Stimulated activated CD8-positive, alpha-beta memory T cell treated with anti-CD3 and anti-CD28 coated beads, Interleukin-15, amount 100 ng/mL, for 24 hours (primary cell): ENCODE measurements at places on chromosomes 3 and 15.

DNA sequence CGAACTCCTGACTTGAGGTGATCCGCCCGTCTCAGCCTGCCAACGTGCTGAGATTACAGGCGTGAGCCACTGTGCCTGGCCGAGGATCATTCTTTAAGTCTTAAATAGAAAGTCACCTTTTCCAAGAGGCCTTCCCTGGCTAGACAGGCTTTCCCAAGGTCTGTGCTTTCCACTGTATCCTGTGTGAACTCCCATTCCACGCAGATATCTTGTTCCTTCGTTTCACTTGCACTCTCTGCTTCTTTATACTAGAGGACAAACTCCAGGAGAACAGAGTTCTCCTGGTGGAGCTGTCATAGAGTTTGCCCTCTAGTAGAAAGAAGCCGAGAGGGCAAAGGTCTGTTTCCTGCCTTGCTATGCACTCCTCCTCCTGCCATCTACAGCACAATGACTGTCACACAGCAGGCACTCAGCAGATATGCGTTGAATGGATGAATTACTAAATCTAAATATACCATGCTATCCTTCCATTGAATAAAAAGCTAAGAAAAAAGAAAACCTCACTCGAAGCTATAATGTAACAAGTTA lies 211.2 kb downstream of the FOXP1 start:
- no peak for DNase-seq

- no peak for DNase-seq
Observed at GRCh38 chr3:143535994-143536784, 312.1 kb downstream of the SLC9A9 start.

DNA sequence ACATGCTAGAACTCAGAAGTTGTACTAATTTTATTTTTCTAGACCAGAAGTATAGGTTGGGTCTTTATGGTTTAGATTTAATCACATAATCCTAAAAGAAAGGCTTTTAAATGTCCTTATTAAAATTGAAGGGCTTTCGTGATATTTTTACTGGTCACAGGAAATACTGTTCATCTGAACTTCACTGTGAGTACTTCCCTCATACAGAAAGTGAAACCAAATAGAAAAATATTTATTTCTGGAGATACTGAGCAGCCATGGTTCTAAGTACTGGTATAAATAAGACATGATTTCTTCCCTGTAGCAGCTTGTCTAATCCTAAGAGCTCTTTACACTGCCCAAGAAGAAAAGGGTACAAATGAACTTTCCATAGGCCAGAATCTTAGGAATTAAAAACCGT lies 2.0 kb downstream of the SNRK start:
- no peak for DNase-seq

DNA sequence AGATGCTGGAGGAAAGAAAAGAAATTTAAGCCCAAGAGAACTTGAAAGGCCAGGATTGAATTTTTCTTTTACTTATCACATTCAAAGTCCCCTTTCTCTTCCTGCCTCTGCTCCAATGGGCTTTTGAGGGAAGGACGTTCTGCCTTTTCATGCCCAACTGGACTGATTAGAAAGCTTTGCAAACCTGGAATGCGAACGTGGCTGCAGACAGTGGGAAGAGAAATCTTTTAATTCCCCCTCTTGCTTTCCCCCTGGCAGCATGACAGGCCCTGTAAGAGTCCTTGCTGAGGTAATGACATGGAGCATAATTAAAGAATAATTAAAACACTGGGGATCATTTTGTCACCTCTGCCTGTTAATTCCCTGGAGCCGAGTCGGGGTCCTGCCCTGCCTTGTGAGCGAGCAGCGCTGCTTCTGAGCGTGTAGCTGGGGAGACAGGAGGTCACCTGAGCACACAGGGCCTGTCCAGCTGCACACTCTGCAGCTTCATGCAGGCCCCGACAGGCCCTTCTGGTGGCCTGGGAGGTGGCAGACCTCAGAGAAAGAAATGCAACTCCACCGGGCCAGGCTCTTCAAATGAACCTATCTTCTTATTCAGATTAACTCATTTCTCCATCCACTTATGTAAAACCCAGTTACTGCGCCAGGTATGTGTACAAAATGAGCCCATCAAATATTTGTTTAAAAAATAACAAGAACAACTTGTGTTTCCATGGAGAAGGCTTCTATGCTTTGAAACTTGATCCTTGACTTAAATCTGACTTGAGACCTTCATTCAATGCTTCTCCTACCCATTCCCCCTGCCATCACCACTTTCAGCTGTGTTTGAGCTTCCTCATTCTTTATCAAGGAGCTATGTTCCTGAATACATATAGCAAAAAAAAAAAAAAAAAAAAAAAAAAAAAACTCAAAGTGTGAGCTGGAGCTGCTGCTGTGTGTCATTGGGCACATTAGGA lies 628.2 kb upstream of the CFAP20DC start:
- no peak for DNase-seq

GRCh38 chr3:133570139-133570936 lies 3.1 kb upstream of the CDV3 start:
- DNase-seq = no peak

DNA sequence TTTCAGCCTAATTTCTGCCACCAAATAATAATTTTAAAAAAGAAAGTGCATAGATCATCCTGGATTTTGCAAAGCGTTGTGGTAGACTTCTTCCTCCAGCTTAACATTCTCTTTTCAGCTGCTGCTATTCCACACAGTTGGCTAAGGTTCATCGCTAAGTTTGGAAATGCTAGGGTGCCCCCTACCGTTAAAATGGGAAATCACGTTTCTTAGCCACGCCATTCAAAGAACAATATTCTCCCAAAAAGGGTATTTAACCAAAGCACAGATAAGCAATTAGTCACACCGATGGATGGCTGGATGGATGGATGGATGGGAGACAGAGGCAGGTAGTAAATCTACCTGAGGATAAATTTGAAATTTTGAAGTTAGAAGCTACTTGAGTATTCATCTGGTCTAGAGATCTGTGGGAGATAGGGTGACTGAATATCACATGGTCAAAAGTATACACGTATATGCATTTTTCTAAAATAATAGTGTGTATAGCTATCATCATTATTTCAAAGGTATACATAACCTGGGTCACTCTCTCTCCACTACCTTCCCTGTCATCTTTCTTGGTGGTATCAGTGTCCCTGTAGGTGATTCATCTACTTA lies 67.2 kb downstream of the EFHB start:
- no peak for DNase-seq

DNA sequence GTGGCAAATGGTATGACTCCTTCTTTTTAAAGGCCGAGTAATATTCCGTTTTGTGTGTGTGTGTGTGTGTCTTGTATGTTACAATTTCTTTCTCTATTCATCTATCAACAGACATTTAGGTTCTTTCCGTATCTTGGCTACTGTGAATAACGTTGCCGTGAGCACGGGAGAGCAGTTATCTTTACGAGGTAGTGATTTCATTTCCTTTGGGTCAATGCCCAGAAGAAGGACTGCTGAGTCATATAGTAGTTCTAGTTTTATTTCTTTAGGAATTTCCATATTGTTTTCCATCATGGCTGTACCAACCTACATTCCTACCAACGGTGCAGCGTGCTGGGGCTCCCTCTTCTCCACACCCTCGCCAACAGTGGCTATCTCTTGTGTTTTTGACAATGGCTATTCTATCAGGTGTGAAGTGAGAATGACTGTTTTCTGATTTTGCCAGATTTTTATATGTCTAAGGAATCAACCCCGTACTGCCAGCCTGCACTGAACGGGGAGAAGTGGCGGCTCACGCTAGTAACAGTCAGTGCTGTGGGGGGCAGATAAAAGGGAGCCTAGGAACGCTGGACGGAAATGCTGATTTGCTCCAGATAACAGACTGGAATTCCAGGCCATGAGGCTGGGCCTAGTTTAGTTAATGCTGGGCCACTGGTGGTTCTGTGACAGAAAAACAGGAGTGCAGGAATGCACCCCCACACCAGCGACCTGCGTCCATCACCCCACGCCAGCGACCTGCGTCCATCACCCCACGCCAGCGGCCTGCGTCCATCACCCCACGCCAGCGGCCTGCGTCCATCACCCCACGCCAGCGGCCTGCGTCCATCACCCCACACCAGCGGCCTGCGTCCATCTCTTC lies 168.1 kb downstream of the XXYLT1 start:
- DNase-seq = no peak

GRCh38 chr3:133977568-133977967 lies 52.2 kb downstream of the SLCO2A1 start:
- DNase-seq = no peak

DNA sequence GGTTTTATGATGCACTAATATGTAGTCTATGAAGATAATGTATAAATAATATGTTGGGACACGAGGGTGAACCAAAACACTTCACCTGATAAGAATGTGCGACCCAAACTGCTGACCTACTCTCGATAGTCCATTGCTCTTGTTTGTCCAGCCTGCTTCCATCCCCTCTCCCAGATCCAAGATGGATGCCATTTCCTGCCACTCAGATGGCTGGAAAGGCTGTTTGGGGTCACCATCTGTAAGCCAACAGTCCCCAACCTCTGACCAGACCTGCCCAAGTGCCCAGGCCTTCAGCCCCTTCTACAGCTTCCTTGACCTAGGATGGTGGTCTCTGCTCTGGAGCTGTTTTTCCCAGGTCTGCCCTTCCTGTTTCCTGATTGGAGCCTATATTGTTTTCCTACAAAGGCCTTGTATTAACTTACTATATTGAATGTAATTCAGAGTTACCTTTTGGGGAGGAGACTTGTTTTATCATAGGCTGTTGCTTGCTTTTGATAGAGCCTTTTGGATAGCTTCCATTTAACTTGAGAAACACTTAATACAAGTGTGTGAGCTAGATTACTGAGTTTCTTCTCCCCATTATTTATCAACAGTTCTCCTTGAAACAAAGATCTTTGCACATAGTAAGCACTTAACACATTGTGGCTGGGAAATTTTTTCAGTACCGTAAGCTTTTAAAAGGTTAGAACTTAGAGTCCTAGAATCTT lies 5.0 kb upstream of the PAQR9 start:
- no peak for DNase-seq

DNA sequence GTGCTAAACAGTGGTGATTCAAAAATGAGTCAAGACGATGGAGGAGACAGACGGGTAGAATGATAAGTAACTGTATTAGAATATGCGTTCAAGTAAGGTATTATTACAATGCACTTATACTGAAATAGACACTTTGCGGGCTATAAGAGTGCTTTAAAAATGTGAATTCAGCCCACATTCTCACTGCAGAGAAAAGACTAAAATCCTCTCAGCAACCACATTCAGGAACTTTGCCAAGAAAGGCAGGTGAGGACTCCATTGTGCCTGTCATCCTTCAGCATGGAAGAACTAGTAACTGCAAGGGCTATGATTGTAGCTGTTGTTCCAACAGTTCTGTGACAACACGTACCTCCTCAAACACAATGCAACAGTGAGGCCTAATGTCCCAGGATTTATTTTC lies 272.0 kb downstream of the RORA start:
- no peak for DNase-seq

- DNase-seq = no peak
Observed at GRCh38 chr3:98536456-98537017, 4.8 kb downstream of the GPR15 start.

GRCh38 chr3:98782824-98783500 lies 19.8 kb downstream of the ST3GAL6 start:
- DNase-seq = no peak

DNA sequence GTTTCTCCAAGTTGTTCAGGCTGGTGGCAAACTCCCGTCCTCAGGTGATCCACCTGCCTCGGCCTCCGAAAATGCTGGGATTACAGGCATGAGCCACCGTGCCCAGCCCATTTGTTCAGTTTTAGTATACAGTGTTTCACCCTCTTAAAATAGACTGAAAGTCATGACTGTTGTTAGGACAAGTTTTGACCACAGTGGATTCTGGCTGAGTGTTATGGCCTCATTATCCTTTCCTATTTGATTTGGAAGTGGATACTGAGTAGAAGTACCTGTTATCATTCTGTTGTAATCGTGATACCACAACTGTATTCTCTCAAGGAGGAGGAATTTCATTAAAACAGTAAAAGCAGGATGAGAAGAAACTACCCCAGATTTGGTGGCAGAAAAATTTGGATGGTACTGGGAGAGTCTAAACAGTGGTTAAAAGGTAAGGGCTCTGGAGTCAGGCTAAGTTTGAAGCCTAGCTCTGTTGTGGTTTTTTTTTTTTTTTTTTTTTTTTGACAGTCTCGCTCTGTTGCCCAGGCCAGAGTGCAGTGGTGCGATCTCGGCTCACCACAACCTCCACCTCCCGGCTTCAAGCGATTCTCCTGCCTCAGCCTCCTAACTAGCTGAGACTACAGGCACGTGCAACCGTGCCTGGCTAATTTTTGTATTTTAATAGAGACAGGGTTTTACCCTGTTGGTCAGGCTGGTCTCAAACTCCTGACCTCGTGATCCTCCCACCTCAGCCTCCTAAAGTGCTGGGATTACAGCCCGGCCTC lies 2.6 kb downstream of the MAP2K1 start:
- DNase-seq = no peak
